Thyroid gland (tissue), 4 donors: ENCODE measurements at places on chromosomes 3 and 15. TPM values are rescaled to one million over a fixed set of nuclear protein-coding genes. Genes with fewer than 3 reads are reported as not detected.

- no peaks in the 10 kb centered on the region for H3K4me1 ChIP-seq
- no peak overlapping the region for H3K4me3 ChIP-seq
- no peaks in the 10 kb centered on the region for H3K27me3 ChIP-seq
Measured at GRCh38 chr3:55309336-55309735, 177.8 kb downstream of the WNT5A start.

GRCh38 chr15:89893027-89893426 lies 767 bp downstream of the AP3S2 start:
- peaks cover 7% of the 10 kb centered on the region for H3K36me3 ChIP-seq
- no peaks in the 10 kb centered on the region for H3K27me3 ChIP-seq
- H3K4me3 ChIP-seq, result peak overlapping the region; percentile 64
- DNase-seq, result no peak
- no peaks in the 10 kb centered on the region for H3K4me1 ChIP-seq

- no peaks in the 10 kb centered on the region for H3K36me3 ChIP-seq
- H3K27me3 ChIP-seq, result no peaks in the 10 kb centered on the region
- H3K4me1 ChIP-seq, result peaks cover 67% of the 10 kb centered on the region
Measured at GRCh38 chr3:149507491-149508324, 33.2 kb downstream of the TM4SF4 start.

GRCh38 chr15:57747206-57747896 lies 40.8 kb downstream of the POLR2M start:
- peak; percentile 60 for DNase-seq
- no peak overlapping the region for H3K4me3 ChIP-seq
- no peaks in the 10 kb centered on the region for H3K4me1 ChIP-seq
- no peak overlapping the region for H3K27ac ChIP-seq
- H3K36me3 ChIP-seq, result no peaks in the 10 kb centered on the region

GRCh38 chr3:94303897-94304296 lies 241.0 kb downstream of the NSUN3 start:
- H3K27me3 ChIP-seq, result no peaks in the 10 kb centered on the region
- H3K36me3 ChIP-seq, result no peaks in the 10 kb centered on the region
- H3K4me3 ChIP-seq, result no peak overlapping the region
- no peak overlapping the region for H3K27ac ChIP-seq

DNA sequence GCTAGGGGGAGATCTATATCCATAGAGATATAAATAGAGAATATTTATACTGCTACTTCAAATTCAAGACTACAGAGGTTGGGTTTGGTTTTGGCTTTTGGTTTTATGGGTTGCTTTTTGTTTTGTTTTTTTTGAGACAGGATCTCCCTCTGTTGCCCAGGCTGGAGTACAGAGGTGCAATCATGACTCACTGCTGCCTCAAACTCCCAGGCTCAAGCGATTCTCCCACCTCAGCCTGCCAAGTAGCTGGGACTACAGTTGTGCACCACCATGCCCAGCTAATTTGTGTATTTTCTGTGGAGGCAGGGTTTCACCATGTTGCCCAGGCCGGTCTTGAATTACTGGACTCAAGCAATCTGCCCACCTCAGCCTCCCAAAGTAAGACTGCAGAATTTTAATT lies 3.9 kb upstream of the UBL7 start:
- no peak for DNase-seq
- H3K4me3 ChIP-seq, result no peak overlapping the region
- H3K27ac ChIP-seq, result no peak overlapping the region
- H3K27me3 ChIP-seq, result no peaks in the 10 kb centered on the region
- H3K36me3 ChIP-seq, result no peaks in the 10 kb centered on the region

DNA sequence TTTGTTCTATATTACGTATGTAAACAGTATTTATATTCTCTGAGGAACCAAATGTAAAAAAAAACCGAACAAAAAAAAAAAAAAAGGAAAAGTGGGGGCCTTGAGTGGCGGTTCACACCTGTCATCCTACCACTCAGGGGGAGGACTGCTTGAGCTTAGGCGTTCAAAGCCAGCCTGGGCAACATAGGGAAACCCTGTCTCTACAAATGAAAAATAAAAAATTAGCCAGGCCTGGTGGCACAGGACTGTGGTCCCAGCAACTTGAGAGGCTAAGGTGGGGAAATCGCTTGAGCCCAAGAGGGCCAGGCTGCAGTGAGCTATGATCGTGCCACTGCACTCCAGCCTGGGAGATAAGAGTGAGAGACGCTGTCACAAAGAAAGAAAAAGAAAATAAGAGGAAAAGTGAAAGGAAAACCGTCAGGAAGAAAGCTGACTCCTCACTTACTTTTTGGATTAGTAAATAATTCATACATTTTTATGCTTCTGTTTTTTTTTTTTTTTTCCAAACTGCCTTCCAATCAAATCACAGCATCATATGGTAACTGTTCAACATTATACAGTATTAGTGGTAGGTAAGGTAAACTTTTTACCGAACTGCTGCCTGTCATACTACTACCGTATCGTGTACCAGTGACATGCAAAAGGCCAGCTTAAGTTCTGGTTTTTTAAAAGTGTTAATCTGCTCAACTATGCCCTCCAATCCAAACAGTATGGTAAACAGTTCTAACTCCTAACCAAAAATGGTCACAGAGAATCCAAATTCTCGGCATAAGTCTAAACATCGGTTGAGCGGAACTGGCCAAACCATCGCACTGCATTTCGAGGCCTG lies 1.2 kb downstream of the PHC3 start:
- DNase-seq, result peak; percentile 17
- peaks cover 13% of the 10 kb centered on the region for H3K4me1 ChIP-seq

GRCh38 chr3:14510838-14511622 lies 29.1 kb downstream of the GRIP2 start:
- no peaks in the 10 kb centered on the region for H3K27me3 ChIP-seq
- H3K27ac ChIP-seq, result no peak overlapping the region
- no peak overlapping the region for H3K4me3 ChIP-seq

DNA sequence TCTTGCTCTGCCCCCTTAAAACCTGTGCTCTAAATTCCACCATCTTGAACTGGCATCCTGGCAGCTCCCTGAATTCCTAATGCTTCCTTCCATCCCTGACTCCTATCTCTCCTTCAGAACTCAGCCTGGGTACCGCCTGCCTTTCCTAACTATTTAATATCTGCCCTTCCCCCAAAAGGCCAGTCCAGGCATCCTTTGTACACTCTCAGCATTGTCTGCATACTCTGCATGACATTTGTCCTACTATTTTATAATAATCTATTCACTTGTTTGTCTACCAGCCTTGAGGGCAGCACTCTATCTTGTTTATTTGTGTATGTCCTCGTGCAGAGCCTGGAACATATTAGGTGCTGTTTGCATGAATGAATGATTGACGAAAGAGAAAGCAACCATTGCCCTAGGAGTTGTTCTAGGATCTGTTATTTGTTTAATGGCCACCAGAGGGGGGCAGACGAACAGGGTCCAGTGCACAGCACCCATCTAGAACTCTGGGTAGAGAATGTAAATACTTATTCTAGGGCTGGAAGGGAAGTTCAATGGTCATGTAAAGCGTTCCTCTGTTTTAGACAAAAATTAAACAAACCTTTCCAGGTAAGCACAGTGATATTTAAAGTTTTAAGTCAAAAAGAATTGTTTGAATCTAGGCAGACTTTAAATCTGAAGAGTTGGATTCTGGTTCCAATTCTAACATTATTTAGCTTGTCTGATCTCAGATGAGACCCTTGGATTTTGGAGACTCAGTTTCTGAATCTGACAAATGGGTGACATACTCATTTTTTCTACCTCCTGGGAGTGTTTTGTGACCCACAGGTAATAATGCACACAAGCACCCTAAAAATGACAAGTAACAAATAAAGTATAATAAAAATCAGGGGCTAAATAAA lies 125.8 kb upstream of the GALNT15 start:
- no peaks in the 10 kb centered on the region for H3K27me3 ChIP-seq
- no peak overlapping the region for H3K27ac ChIP-seq

DNA sequence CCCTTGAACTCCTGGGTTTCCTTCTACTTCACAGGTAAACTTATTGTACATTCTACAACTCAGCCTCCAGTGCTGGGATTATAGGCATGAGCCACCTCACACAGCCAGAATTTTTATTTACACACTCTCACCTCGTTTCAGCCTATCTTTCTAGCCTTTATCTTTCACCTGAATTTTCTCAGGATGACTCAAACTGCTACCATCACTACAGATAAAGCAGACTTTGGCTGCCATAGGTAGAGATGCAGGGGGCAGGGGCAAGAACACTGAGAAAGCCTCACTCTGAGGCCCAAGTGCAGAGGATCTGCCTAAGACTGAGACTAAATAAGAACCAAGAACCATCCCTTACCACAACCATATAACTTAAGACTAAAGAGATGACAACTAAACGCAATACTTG lies 59.0 kb downstream of the ETFA start:
- no peak overlapping the region for H3K4me3 ChIP-seq
- no peaks in the 10 kb centered on the region for H3K27me3 ChIP-seq
- H3K36me3 ChIP-seq, result no peaks in the 10 kb centered on the region
- H3K27ac ChIP-seq, result no peak overlapping the region

GRCh38 chr3:34570916-34571705 lies 772.7 kb downstream of the PDCD6IP start:
- no peaks in the 10 kb centered on the region for H3K27me3 ChIP-seq
- no peak overlapping the region for H3K4me3 ChIP-seq
- no peak for DNase-seq
- H3K4me1 ChIP-seq, result no peaks in the 10 kb centered on the region

GRCh38 chr3:131856171-131856570 lies 178.6 kb downstream of the CPNE4 start:
- no peaks in the 10 kb centered on the region for H3K4me1 ChIP-seq
- no peak for DNase-seq
- H3K4me3 ChIP-seq, result no peak overlapping the region
- H3K36me3 ChIP-seq, result no peaks in the 10 kb centered on the region
- H3K27me3 ChIP-seq, result no peaks in the 10 kb centered on the region
- H3K27ac ChIP-seq, result no peak overlapping the region

- H3K36me3 ChIP-seq, result no peaks in the 10 kb centered on the region
- H3K27me3 ChIP-seq, result no peaks in the 10 kb centered on the region
- H3K27ac ChIP-seq, result no peak overlapping the region
Measured at GRCh38 chr3:37135561-37135960, 38.8 kb downstream of the LRRFIP2 start.

Gene AP3B2
- total RNA-seq, result 2.1 TPM

Gene IMPG2
- 0.58 TPM for total RNA-seq

Gene ZKSCAN7
- total RNA-seq, result 12.0 TPM

Gene CLEC3B
- total RNA-seq, result 78.4 TPM
